ENCODE measurements at places on chromosomes 1 and 21. TPM values are rescaled to one million over a fixed set of nuclear protein-coding genes. Genes with fewer than 3 reads are reported as not detected.

DNA sequence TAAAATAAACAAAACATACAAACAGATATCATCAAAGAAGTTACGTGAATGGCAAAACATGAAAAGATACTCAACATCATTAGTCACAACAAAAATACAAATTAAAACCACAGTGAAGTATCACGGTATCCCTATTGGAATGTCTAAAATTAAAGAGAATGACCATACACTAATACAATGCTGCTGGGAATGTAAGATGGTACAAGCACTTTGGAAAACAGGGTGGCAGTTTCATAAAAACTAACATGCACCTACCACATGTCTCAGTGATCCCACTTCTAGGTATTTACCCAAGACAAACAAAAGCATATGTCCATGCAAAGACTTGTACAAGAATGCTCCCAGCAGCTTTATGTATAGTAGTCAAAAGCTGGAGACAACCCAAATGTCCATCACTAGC lies 69.1 kb downstream of the HSF2BP start:
- no peak for DNase-seq
- no peak overlapping the region for H3K27ac ChIP-seq
- no peak overlapping the region for H3K4me3 ChIP-seq
- H3K36me3 ChIP-seq: no peaks in the 10 kb centered on the region
- no peaks in the 10 kb centered on the region for H3K27me3 ChIP-seq

DNA sequence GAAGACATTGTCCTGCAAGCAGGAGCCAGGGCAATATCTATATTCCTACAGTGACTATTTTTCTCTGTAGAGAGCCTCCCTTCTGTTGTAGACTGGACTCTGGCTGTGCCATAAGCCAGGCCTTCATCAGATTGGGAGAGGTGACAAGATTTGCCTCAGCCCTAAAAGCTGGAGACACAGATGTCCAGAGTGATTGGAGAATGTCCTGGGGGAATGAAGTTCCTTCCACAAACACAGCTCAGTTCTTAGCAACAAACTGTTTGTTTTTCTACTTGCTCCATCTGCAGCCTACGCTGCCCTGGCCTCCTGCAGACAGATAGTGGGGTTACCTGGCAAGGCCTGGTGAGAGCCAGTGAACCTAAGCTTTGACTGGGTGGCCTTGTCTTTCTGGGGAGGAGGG lies 29.9 kb upstream of the SNX27 start:
- no peak overlapping the region for H3K4me3 ChIP-seq
- H3K27ac ChIP-seq: no peak overlapping the region

- peaks cover 27% of the 10 kb centered on the region for H3K4me1 ChIP-seq
- H3K27ac ChIP-seq: no peak overlapping the region
- H3K4me3 ChIP-seq: no peak overlapping the region
- DNase-seq: no peak
- no peaks in the 10 kb centered on the region for H3K27me3 ChIP-seq
Observed at GRCh38 chr1:61636376-61636775, 88.6 kb downstream of the TM2D1 start.

GRCh38 chr21:16533692-16534407 lies 804.1 kb downstream of the USP25 start:
- no peaks in the 10 kb centered on the region for H3K27me3 ChIP-seq
- H3K4me1 ChIP-seq: peaks cover 24% of the 10 kb centered on the region
- H3K27ac ChIP-seq: peak overlapping the region; percentile 88
- DNase-seq: no peak
- no peaks in the 10 kb centered on the region for H3K36me3 ChIP-seq

DNA sequence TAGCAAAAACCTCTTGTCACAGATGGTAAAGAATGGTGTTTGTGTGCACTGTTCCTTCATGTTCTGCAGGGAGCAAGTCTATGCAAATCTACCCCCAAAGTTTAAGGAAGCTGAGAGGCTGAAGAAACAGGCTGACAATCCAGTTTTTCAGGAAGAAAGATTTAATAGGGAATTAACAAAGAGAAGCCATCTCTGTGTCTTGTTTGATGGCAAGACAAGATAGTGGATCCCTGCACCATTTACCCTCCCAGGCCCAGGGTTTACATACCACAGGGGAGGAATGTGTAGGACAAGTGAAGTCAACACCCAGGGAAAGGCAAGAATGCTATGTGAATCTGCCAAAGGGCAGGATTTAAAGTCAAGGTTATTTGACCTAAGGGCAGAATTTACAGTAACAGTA lies 48.1 kb upstream of the FNBP1L start:
- no peak overlapping the region for H3K4me3 ChIP-seq
- H3K27ac ChIP-seq: no peak overlapping the region
- H3K27me3 ChIP-seq: no peaks in the 10 kb centered on the region
- H3K36me3 ChIP-seq: no peaks in the 10 kb centered on the region
- H3K4me1 ChIP-seq: no peaks in the 10 kb centered on the region

DNA sequence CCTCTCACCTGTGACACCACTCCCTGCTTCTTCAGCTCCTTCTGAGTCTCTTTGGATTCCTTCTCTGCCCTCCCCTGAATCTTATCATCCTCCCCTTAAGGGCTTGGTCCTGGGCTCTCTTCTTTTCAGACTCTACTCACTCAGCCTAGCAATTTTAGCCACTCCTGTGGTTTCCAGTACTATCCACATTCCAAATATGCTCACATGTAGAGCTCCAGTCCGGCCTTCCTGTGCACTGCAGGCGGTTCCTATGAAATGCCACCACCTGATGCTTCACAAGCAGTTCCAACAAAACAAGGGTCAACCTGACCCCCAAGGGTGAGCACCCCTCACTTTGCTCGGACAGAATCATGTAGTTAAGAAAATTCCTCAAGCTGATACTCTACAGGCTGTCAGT lies 35.9 kb downstream of the MAB21L3 start:
- H3K27me3 ChIP-seq: no peaks in the 10 kb centered on the region
- no peak overlapping the region for H3K27ac ChIP-seq
- H3K4me1 ChIP-seq: peaks cover 8% of the 10 kb centered on the region
- no peak for DNase-seq
- no peak overlapping the region for H3K4me3 ChIP-seq
- H3K36me3 ChIP-seq: no peaks in the 10 kb centered on the region

DNA sequence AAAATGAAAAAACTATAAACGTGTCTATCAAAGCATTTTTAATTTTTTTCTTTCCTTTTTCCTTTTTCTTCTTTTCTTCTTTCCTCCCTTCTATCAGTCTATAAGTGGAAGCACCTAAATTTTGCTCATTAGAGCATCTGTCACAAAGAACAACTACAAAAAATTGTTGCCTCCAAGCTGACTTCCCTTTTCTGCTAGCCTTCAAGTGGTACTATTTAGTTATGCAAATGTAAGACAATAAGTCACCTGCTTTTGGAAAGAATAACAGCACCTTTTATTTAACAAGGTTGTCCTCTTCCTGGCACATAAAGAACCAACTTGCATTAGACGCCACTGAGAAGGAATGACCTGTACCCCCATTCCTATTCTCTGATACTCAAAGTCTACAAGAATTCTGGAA lies 45.0 kb upstream of the C1orf53 start:
- no peaks in the 10 kb centered on the region for H3K36me3 ChIP-seq
- H3K27me3 ChIP-seq: no peaks in the 10 kb centered on the region
- DNase-seq: no peak
- H3K27ac ChIP-seq: no peak overlapping the region
- H3K4me1 ChIP-seq: no peaks in the 10 kb centered on the region

- H3K27ac ChIP-seq: no peak overlapping the region
- no peaks in the 10 kb centered on the region for H3K36me3 ChIP-seq
- H3K4me1 ChIP-seq: no peaks in the 10 kb centered on the region
- no peak overlapping the region for H3K4me3 ChIP-seq
Observed at GRCh38 chr1:193085263-193085662, 20.0 kb downstream of the GLRX2 start.

The PRAMEF25 gene
- not detected for total RNA-seq

GRCh38 chr1:110091791-110092190 lies 20.5 kb upstream of the UBL4B start:
- no peak overlapping the region for H3K4me3 ChIP-seq
- H3K27ac ChIP-seq: no peak overlapping the region
- no peaks in the 10 kb centered on the region for H3K36me3 ChIP-seq
- no peaks in the 10 kb centered on the region for H3K4me1 ChIP-seq
- DNase-seq: no peak

DNA sequence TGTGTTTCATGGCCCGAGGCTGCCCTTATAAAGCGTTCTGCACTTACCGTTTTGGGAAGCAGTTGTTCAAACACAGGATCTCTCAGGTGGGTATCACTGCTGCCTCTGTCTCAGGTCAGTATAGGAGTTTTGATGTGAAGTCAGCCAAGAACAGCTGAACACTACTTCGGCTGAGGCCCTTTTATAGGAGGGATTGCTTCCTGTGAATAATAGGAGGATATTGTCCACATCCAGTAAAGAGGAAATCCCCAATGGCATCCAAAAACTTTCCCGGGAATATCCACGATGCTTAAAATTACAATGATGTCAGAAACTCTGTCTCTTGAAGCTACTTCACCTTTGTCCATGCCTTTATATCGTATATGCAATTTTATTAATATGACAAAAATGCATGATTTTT lies at the start of gene SELE:
Gene SELE, minus strand, starts transcription at position 156 of the 400 bp plus-strand sequence. CDS start 467 bp downstream, outside the sequence.
- H3K27me3 ChIP-seq: no peaks in the 10 kb centered on the region
- H3K4me1 ChIP-seq: no peaks in the 10 kb centered on the region
- no peak for DNase-seq
- H3K4me3 ChIP-seq: no peak within 1 kb of the TSS
- H3K36me3 ChIP-seq: no peaks in the 10 kb centered on the region

DNA sequence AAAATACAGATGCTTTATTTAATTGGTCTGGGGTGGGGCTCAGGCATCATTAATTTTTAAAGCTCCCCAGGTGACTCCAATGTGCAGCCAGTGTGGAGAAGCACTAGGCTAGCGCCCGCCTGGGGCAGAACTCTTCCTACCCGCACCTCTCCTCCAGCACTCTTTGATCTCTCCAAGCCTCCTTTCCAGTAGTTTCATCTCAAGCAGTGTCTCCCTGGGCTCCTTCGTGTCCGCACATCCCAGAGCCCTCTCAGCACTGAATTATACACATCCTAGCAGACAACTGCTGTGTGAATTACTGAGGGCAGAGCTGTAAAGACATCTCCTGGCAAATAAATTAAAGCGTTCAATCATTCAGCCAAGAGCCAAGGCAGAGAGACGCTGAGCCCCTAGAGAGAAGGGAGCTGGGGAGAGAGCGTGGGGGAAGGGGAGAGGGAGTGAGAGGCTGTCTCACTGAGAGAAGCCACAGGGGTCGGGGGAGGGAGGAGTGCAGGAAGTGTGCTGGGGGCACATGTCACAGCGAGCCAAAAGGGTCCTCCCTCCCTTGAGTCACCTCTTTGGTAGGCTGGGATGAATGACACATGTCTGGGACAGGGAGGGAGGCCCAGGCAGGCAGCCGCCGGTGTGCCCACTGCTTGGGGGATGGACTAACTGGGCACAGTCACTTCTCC lies 21.0 kb upstream of the PARP1 start:
- H3K4me3 ChIP-seq: no peak overlapping the region
- H3K27me3 ChIP-seq: no peaks in the 10 kb centered on the region
- no peak overlapping the region for H3K27ac ChIP-seq
- H3K36me3 ChIP-seq: no peaks in the 10 kb centered on the region

The DHRS3 gene
- 111 TPM for total RNA-seq

- H3K4me1 ChIP-seq: no peaks in the 10 kb centered on the region
- no peak for DNase-seq
- H3K4me3 ChIP-seq: no peak overlapping the region
- no peaks in the 10 kb centered on the region for H3K27me3 ChIP-seq
Observed at GRCh38 chr21:15848634-15849560, 119.1 kb downstream of the USP25 start.

The GJA8 gene
- total RNA-seq: not detected

DNA sequence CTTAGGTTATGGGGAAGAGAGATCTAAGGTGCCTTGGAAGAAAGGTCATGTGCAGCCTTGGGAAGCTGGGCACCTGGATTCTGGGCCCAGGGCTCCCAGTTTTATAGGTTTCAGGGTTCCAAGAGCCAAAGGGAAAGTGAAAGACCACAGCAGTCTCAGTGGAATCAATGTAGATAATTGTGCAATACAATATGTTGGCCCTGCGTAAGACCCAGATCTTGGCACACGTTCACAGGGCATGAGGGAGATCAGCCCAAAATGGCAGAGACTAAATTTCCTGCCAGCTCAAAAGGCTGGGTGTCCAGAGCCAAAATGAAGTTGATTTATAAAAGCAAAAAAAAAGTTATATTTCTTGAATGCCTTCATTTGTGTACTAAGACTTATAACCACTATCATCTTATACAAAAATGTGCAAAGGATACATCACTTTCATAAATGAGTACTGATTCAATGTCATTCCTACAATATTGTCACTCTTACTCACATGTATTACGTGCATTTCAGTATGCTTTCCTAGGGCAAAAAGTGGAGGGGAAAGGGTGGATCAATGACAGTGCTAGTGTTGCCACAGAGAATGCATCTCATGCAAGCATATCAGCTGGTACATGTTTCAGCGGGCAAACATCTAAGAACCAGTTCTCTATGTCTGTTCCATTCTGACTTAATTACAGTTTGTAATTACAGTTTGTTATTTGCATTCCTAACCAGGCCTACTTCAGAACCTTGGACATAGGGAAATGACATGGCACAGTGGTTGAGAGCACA lies 22.5 kb upstream of the NPL start:
- H3K4me3 ChIP-seq: no peak overlapping the region
- DNase-seq: no peak
- H3K27ac ChIP-seq: no peak overlapping the region
- peaks cover 19% of the 10 kb centered on the region for H3K4me1 ChIP-seq

GRCh38 chr1:224052772-224053171 lies 61.1 kb upstream of the FBXO28 start:
- H3K4me3 ChIP-seq: no peak overlapping the region
- H3K27me3 ChIP-seq: no peaks in the 10 kb centered on the region
- no peak for DNase-seq
- H3K36me3 ChIP-seq: no peaks in the 10 kb centered on the region
- no peak overlapping the region for H3K27ac ChIP-seq

- H3K4me3 ChIP-seq: no peak overlapping the region
- peaks cover 7% of the 10 kb centered on the region for H3K27me3 ChIP-seq
- H3K36me3 ChIP-seq: no peaks in the 10 kb centered on the region
- DNase-seq: no peak
- no peak overlapping the region for H3K27ac ChIP-seq
Observed at GRCh38 chr1:32890516-32891240, 4.4 kb downstream of the HPCA start.

DNA sequence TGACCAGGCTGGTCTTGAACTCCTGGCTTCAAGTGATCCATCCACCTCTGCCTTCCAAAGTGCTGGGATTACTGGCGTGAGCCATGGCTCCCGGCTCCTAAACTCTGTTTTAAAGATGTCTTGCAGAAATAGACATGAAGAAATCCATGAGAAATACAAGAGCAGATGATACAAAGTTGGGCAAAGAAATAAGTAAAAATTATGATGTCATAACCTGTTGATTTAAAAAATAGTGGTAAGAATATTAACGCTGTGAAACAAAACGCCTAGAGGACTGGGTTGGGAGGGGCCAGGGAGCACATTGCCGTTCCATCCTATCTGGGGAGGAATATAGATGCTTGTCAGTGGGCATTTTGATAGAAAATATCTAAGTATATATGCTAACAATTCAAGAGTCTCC lies 1.2 kb upstream of the ITGB2 start:
- no peaks in the 10 kb centered on the region for H3K27me3 ChIP-seq
- no peak overlapping the region for H3K4me3 ChIP-seq
- DNase-seq: no peak
- H3K4me1 ChIP-seq: no peaks in the 10 kb centered on the region
- H3K36me3 ChIP-seq: no peaks in the 10 kb centered on the region
- no peak overlapping the region for H3K27ac ChIP-seq

Measured in vagina (tissue), 2 donors.